Left colon (tissue), 2 donors: ENCODE measurements at places on chromosomes 5 and 9.

- no peak for DNase-seq
Measured at GRCh38 chr5:801472-801871, 16.9 kb upstream of the ZDHHC11B start.

GRCh38 chr5:79255786-79256557 lies 20.0 kb downstream of the JMY start:
- peak; percentile 34 for DNase-seq

GRCh38 chr9:100739666-100740065 lies 161.8 kb downstream of the CAVIN4 start:
- DNase-seq = no peak

DNA sequence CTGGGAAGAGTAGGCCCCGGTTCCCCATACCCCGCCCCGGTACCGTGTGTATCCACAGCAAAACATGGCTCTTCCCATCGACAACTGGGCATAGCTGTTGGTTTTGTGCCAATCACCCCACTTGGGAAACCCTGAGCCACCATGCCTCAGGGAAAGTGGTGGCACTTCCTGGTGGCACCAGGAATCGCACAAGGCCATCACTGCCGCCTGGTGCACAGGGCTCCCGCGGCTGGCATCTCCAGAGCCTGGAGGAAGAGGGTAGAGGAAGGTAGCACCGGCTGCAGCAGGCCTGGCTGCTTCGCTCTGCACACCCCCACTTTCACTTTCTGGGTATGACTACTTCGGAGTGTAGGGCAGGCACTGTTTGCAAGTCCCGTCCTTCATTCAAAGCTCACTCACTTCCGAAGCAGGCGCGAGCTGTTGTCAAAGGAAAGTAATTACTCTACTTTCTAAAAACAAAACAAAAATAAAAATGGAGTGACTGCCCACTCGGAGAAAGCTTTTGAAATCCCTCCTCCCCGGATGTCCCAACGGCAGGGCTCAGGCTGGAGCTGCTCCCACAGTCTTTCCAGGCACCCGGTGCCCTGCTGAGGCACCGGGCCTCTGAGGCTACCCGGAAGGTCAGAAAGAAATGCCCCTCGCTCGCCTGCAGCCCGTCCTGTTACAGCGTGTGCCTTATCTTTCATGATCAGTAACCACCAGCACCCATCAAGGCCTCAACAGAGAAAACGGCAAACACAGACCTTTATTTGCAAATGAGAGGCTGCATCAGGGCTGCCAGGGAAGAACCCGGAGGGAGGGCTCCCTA lies 2.0 kb downstream of the BRD3 start:
- DNase-seq = peak; percentile 72

DNA sequence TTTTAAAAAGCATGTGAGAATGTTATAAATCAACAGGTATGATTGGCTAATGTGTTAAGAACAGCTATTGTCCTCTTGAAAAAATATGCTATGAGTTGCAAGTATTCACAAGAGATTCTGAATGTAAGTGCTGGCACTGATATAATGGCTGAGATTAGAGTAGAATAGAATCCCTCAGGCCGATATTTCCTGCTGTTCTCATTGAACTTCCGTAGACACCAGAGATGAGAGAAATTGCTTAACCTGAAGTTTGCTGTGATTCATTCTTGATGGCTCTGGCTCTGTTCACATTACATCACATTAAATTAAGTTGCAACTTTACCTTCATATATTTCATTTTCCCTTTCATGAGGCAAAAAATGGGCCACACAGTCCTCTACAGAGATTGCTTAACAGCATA lies 114.5 kb downstream of the BAAT start:
- no peak for DNase-seq

DNA sequence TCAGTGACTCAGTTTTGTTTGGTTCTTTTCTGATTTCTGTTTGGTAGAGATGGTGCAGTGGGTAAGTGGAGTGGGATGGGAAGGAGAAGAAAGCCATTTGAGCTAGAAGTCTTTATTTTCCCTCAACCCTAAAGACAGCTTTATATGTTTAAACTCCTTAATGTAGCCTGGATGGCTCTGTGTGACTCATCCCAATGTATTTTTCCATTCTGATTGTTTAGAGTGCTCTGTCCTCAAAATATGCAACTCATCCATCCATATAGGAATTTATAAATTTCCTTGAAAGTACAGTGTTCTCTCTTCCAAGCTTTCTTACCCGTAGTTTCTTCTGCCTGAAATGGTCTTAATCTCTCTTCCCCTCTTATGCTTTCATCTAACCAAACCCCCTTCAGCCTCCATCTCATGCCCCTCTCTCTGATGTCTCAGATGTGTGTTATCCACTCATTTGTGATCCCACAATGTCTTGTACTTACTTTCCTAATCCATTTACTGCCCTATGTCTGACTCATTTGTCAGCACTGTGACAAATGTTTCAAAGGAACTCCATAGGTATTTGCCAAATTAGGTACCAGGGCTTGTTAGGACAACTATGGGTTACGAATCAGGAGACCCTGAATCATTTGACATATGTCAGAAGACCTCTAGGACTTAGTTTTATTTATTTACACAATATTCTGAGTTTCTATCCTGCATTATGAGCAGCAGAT lies 217.5 kb upstream of the SGCD start:
- DNase-seq = no peak

DNA sequence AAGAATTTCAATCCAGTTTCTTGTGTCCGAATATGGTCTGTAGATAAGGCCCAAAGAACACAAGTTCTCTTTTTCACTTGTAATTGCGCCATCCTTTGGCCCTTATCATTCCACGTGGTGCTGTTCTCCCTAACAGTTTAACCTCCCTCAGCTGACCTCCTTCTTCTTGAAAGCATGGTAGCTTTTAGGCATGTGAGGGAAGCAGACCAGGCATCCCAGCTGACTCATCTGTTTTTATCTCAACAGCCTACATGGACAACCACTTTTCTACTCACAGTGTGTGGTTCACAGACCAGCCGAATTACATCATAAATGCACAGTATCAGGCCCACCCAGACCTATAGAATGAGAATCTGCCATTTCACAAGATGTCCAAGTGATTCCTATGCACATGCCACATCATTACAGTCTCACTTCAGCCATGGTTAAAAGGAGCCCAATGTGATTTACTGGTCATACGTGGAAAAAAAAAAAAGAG lies 26.9 kb upstream of the PLIN2 start:
- no peak for DNase-seq

- DNase-seq = no peak
Measured at GRCh38 chr9:115891929-115892328, 261.7 kb upstream of the PAPPA start.

GRCh38 chr5:133870661-133871060 lies 97.8 kb downstream of the C5orf15 start:
- DNase-seq = no peak

- no peak for DNase-seq
Measured at GRCh38 chr9:121345070-121345469, 25.0 kb downstream of the STOM start.

DNA sequence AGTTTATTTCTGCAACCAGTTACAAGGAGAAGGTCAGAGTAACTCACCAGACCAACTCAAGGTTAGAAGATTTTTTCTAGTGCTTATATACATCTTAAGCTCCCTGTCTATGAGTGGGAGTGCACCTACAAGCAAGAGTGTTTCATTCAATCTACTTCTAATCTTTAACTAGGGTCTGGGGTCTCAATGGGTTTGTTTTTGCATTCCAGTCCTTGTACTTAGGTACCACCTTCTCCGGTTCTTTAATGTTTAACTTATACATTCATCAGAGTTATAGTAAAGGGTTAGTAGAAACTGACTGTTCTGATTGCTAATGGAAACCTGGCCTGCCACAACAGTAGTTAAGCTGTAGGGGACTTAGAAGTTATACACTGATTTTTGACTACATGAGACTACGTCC lies 271.7 kb downstream of the HTR1A start:
- DNase-seq = no peak

GRCh38 chr5:98365126-98365525 lies 408.3 kb upstream of the RGMB start:
- peak; percentile 50 for DNase-seq

GRCh38 chr5:158874343-158874742 lies 225.4 kb downstream of the EBF1 start:
- no peak for DNase-seq

DNA sequence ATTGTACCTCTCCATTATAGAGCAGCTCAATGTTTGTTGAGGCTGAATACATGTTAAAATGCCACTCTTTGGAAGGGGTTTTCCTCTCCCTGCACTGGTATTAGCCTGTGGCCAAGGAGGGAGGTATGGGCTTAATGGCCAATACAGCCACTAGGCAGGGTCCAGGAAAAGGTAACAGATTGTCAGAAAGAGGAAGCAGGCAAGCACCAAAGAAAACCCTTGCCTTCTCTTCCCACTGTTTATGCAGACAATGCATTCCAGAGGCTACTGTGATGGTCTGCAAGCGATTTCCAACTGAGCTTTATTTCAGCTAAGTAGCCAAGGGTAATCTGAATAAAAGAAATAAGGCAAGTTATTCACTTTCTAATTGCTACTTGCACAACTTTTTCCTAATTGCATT lies 95.3 kb upstream of the SLC27A6 start:
- no peak for DNase-seq

GRCh38 chr5:136006164-136006563 lies 22.6 kb upstream of the TGFBI start:
- no peak for DNase-seq

DNA sequence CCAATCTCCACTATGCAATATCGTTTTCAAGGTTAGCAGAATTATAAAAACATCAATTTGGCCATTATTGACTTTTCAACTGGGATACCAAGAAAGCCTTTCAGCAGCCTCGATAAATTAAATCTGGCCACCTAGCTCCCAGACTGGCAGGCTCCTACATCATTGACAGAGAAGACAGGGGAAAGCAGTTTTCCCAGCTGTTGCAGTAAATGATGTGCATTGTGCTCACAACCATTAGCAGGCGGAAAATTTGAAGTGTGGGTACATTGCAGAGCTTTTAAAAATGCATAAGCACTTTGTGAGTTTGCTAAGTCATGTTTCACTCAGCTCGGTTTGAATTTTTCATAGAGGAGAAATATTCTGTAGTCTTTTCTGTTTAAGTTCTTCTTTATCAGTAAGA lies 297.9 kb downstream of the KCTD16 start:
- DNase-seq = no peak

DNA sequence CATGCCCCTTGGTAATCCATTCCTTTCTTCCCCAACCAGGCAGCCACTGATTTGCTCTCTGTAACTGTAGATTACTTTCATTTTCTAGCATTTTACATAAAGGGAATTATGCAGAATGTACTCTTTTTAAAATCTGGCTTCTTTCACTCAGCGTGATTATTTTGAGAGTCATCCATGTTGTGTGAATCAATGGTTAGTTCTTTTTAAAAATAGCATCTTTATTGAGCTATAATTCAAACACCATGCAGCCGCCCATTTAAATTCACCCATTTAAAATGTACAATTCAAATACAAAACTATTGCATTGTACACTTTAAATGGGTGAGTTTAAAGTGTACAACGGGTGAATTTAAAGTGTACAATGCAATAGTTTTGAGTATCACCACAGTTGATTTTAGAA lies 2.3 kb upstream of the OR13J1 start:
- no peak for DNase-seq

DNA sequence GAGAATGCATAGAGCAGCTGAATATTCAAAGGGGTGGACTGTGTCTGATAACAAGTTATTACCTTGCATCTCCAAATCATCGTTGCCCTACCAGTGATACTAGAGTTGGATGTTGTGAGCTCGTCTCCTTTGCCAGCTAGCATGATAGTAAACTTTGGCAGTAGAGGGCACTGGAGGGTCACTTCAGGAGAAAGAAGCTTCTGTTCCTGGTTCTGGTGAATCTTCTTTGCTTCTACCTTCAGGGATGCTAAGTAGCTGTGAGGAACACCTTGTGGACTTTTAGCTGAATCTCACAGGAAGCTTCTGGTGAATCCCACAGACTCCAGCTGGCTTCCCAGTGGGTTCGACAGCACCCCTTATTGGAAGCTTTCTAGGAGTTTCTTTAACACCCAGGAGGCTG lies 626.6 kb upstream of the SGCD start:
- DNase-seq = no peak
